ENCODE measurements at places on chromosomes 2 and 18. TPM values are rescaled to one million over a fixed set of nuclear protein-coding genes. Genes with fewer than 3 reads are reported as not detected.

Gene C2orf78
- total RNA-seq, result not detected

Gene KCNJ13
- total RNA-seq, result not detected

Gene IL36B
- not detected for total RNA-seq

Gene C1D
- 32.3 TPM for total RNA-seq

Gene NLRC4
- not detected for total RNA-seq

Gene IGFBP2
- total RNA-seq, result 2.4 TPM

Gene NDC80
- 9.5 TPM for total RNA-seq

Gene CCBE1
- total RNA-seq, result 9.2 TPM

Gene RBM44
- not detected for total RNA-seq

Gene IL36G
- total RNA-seq, result 5.0 TPM

Gene LNPK
- total RNA-seq, result 13.9 TPM

Gene UGT1A10
- not detected for total RNA-seq

Gene C18orf54
- 4.5 TPM for total RNA-seq

Gene ANKRD30BL
- not detected for total RNA-seq

Gene KCNF1
- total RNA-seq, result 0.04 TPM

Gene LBX2
- total RNA-seq, result 1.2 TPM

Gene MOGAT1
- not detected for total RNA-seq

Gene LIMS4
- total RNA-seq, result not detected

Gene NR4A2
- total RNA-seq, result 0.31 TPM

Gene ZNG1B
- total RNA-seq, result 12.1 TPM

Gene PROM2
- total RNA-seq, result 5.9 TPM

Gene DYNAP
- not detected for total RNA-seq

Gene MYO3B
- 1.1 TPM for total RNA-seq

Gene IL36A
- not detected for total RNA-seq

Gene POTEC
- not detected for total RNA-seq

Gene CACNB4
- 0.08 TPM for total RNA-seq

Gene KCNS3
- total RNA-seq, result 20.9 TPM

Gene MIB1
- 19.2 TPM for total RNA-seq

Gene NT5C1B
- not detected for total RNA-seq

Gene ACMSD
- total RNA-seq, result not detected

Gene AGXT
- total RNA-seq, result not detected

Gene TWIST2
- total RNA-seq, result 23.1 TPM

Gene CCDC141
- not detected for total RNA-seq

Gene SMPD4
- 45.2 TPM for total RNA-seq

Gene FIGN
- total RNA-seq, result 0.70 TPM

Gene MALT1
- total RNA-seq, result 32.1 TPM

Gene RTKN
- total RNA-seq, result 117 TPM

Gene ARHGAP15
- total RNA-seq, result not detected

Gene FSIP2
- 0.08 TPM for total RNA-seq

Gene NDUFS1
- 125 TPM for total RNA-seq

Gene UGT1A3
- total RNA-seq, result not detected

All from hair follicular keratinocyte (primary cell).